Activated CD4-positive, alpha-beta T cell treated with anti-CD3 and anti-CD28 coated beads, Interleukin-2, Interleukin-4, amounts not matched to agents 100 ng/mL and 50 ng/mL, durations not matched to agents 16 hours and 8 hours (primary cell): ENCODE measurements at places on chromosomes 12 and 14.

DNA sequence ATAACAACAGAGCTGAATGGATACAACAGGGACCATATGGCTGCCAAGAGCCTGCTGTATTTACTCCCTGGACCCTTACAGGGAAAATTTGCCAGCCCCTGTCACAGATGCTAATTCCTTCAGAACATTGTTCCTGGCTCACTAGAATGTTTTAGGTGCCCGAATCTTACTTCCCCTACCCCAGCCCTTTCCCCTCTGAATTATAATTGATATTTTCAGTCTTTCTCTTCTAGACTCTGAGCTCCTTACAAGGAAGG is 235.3 kb downstream of the KSR2 start:
- DNase-seq: no peak

GRCh38 chr14:62079038-62079437 is 316.8 kb downstream of the SNAPC1 start:
- DNase-seq: no peak

- no peak for DNase-seq
Observed at GRCh38 chr14:27688841-27689444, 1077.6 kb upstream of the FOXG1 start.

- DNase-seq: no peak
Observed at GRCh38 chr12:32146074-32146873, 39.6 kb downstream of the BICD1 start.

DNA sequence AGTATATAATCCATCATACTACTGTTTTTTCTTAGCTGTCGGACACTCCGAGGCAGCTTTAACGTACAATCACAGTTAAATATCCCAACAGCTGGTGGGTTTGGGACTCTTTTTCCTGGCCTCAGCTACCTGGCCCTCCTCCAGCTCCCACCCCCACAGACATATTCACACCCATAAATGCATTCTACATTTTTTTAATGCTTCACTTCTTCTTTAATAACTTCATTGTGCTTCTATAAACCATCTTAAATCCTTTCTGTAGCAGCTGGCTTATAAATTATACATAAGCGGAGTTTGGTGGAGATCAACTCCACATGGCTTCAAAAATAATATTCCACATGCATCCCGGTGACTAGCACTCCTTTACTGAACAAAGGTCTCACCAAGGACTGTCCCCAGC is 33.3 kb downstream of the TDG start:
- DNase-seq: no peak
